ENCODE measurements at places on chromosomes 1 and 21.

DNA sequence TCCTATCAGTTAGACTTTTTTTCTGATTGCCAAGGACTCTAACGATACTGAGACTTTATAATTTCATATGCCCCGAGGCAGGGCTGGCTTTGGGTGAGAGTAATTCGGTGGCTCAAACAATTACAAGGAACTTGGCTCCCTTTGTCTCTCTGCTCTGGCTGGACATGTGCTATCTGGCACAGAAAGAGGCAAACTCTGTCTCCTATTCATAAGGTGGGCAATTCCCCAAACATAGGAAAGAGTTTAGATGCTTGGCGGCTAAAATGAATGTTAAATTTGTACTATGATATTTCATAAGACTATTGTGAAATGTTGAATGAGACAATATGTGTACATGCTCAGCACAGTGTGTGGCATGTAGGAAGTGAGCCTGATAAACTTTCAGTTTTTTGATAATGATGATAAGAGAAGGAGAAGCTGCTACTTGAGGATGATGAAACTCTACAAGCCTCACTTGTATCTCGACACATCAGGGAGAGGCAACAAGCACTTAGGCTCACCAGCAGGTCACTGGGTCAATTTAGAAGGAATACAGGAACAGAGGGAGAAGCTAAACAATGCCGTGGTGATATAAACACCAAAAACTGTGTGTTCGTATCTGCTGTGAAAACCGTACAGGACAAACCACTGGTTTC lies 12.6 kb upstream of the NTPCR start:
- no peak for DNase-seq

- no peak for DNase-seq
Measured at GRCh38 chr21:40507978-40508377, 339.0 kb downstream of the DSCAM start.

GRCh38 chr21:46555678-46556077 lies 49.2 kb downstream of the S100B start:
- DNase-seq, result no peak

GRCh38 chr21:41290106-41290799 lies 26.3 kb upstream of the FAM3B start:
- DNase-seq, result no peak

DNA sequence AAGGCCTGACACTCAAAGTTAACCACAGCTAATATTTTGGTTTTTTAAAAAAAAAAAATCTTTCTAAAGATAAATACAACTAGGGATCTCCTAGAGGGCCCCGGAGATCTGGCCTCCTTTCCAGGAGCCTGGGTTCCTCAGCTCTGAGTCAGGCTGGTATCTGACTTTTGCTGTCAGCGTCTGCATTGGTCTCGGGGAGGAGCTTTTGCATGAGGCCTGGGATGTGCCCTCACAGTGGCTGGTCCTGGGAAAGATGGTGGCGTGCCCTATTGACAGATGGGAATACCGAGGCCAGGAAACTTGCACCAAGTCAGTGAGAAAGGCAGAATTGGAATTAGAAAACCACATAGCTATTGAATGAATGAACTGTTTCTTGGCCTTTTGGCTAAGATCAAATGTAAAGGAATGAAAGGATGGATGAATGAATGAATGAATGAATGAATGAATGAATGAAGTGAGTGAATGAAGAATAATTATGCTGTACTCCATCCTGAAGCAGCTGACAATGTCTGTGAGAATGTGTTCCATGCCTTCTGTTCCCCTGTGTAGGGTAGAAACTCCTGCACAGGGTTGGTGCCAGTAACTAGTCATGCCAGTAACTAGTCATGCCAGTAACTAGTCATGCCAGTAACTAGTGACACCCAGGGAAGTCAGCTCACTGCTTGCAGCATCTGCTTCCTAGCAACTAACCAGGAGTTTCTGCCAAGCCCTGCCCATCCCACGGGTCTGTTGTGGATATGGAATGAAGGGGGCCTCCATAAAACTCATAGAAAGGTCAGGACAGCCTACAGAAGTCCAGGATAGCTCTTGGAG lies 242.5 kb upstream of the VAMP3 start:
- DNase-seq, result no peak

GRCh38 chr1:18951818-18952391 lies 4.6 kb downstream of the IFFO2 start:
- peak; percentile 90 for DNase-seq

GRCh38 chr21:33058527-33058926 lies 11.4 kb upstream of the OLIG1 start:
- no peak for DNase-seq

DNA sequence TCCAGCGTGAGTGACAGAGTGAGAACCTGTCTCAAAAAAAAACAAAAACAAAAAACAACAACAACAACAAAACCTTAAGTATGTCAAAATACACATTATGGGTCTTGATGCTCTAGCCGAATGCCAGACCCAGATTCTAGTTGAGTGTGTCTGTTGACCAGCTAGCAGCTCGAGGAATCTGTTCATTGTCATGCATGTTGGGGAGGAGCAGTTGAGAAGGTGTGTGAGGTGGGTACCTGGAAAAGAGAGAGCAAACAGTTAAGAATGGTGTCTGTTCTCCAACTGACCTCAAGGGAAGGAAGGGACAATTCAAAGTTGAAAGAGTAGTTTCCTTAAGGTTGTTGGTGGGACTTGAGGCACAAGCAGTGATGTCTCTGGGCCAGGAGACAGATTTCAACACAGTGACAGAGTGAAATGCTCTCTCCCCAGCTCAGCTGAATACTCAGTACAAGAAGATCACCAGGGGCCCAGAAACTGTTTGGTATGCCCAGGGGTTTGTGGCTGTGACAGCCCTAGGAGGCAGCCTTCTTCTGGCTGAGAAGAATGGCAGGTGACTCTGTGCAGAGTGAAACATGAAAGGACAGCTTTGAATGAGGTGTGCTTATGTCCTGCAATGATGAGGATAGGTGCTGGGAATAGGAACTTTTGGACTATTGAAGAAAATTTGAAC lies 14.4 kb upstream of the POU2F1 start:
- DNase-seq, result no peak

DNA sequence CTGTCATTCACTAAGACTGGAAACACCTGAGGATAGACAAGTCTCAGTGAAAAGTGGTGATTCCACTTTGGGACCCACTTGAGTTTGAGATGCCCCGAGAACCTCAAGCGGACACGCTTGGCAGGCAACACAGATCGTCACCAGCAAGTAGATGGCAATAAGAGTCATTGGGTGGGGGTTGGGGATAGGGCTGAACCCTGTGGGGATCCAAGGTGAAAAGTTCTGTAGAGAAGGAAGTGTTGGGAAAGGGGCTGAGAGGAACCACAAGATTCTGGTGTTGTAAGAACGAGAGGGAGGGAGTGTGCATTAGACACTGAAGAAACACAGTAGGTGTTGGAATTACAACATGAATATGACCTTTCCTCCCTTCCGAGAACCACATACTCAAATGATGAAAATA lies 45.4 kb upstream of the TDRD10 start:
- DNase-seq, result no peak

GRCh38 chr1:205623646-205624045 lies 8.2 kb downstream of the ELK4 start:
- DNase-seq, result no peak

DNA sequence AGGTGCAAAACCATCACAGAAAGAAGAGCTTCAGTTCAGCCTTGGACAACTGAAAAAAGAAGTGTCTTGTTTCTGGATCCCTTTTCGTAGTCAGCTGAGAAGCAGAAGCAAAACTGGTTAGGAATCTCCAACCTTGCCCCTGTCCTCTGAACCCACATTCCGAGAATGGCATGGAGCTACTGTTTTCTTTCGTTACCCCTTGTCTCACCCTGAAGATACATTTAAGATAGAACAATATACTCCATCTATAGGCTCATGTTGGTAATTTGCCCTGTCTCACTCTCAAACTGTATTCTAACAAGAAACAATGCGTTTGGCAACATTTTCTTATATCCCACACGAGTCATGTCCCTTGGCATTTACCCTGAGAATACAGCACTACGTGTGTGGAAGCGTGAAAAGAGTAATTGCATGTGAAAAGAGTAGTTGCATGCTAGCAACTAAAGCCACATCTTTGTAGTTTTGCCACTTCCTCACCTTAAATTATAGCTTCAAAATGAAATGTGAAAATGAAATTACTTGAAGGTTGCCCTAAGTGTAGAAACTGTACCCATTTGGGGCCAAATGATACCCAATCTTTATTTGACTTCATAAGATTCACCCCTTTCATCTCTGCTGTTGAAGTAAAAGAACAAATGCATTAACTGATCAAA lies 5.3 kb downstream of the SLAMF7 start:
- DNase-seq, result no peak

GRCh38 chr1:50930193-50930592 lies 29.9 kb downstream of the FAF1 start:
- DNase-seq, result no peak

DNA sequence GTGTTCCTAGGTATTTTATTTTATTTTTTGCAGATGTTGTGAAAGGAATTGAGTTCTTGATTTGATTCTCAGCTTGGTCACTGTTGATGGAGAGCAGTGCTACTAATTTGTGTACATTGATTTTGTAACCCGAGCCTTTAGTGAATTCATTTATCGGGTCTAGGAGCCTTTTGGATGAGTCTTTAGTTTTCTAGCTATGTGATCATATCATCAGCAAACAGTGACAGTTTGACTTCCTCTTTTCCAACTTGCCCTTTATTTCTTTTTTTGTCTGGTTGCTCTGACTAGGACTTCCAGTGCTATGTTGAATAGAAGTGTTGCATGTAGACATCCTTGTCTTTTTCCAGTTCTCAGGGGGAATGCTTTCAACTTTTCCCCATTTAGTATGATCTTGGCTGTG lies 138.9 kb downstream of the LHX8 start:
- no peak for DNase-seq

DNA sequence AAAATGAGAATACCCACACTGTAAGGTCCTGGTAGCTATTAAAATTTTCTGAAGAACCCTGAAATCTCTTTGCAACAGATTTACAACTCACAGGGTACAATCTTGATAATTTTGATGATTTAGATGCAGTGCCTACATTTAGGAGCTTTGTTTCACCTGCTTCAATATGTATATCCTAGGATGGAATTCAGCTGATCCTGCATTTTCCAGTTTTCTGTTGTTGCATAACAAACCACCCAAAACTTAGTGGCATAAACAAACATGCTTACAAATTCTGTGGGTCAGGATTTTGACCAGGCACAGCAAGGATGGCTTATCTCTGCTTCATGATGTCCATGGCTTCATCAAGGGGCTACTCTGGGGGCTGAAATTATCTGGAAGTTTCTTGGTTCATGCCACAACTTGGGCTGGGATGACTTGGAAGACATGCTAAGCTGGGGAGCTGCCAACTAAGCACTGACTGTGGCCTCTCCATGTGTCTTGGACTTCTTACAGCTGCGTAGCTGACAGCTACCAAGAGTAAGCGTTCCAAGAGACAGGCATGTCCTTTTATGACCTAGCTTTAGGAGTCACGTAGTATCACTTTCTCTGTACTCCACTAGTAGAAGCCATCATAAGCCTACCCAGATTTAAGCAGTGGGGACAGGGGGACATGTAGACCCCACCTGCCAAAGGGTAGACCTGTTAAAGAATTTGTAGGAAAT lies 108.5 kb downstream of the CACHD1 start:
- DNase-seq, result no peak

DNA sequence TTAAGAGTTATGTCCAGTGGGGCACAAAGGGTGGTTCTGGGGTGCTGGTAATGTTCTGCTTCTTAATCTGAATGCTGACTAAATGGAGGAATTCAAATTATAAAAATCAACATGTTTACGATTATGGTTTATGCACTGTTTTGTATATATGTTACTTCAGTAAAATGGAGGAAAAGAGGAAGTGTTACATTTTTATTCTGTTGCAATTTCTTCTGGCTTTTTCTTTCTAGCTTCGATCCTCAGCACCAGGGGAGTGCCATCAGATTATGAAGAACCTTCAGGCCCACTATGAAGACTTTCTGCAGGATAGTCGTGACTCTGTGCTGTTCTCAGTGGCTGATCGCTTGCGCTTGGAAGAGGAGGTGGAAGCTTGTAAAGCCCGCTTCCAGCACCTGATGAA lies 105.5 kb downstream of the MACF1 start:
- no peak for DNase-seq

GRCh38 chr1:116900471-116901365 lies 9.0 kb upstream of the PTGFRN start:
- no peak for DNase-seq

DNA sequence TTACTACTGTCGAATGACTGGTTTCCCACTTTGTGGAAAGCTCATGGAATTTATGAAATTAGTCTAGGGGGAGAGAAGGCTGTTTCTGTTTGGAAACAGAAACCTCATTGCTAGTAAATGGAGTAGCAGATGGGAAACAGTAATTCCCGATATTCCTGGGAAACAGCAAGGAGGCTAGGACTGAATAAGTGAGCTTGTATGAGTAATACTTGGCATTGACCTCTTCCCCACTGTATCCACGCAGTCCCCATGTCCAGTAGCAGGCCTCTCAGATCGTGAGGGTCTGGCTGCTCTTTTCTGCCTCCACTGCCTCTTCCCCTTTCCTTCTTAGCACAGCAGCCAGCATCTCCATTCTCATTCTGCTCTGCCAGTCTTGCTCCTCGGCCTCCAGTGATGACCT lies 75.5 kb downstream of the PRDM2 start:
- no peak for DNase-seq

GRCh38 chr1:36108314-36108713 lies 16.7 kb downstream of the COL8A2 start:
- no peak for DNase-seq

- no peak for DNase-seq
Measured at GRCh38 chr1:84835169-84835568, 57.8 kb downstream of the LPAR3 start.

GRCh38 chr1:151157067-151157531 lies 650 bp downstream of the TNFAIP8L2 start:
- DNase-seq, result peak; percentile 61

DNA sequence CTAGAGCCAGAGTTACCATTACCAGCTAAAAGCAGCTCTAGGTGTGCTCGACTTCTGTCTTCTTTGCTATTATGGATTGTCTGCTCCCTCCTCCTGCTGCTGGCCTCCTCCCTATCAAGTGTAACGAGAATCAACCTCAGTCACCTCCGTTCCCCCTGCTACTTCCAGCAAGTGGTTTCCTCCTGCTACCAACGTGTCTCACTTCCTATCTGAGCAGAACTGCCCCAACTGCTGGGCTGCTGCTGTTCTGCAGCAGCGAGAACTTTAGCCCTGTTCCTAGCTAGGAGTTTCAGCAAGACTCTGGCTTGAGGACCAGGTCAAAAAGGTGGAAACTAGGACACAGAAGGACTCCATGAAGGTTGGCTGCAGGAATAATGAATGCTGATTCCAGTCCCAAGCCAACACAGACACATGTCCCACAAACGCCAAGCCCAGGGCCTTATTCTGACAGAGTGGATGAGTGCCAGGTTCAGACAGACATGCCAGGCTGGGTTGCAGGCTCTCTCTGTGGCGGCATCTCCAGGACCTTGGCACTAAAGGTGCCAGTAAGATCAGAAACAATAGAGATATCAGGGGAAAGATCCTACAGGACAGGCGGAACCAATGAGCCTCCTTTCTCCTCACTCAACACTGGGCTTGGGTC lies 46.9 kb downstream of the CD34 start:
- DNase-seq, result peak; percentile 58

DNA sequence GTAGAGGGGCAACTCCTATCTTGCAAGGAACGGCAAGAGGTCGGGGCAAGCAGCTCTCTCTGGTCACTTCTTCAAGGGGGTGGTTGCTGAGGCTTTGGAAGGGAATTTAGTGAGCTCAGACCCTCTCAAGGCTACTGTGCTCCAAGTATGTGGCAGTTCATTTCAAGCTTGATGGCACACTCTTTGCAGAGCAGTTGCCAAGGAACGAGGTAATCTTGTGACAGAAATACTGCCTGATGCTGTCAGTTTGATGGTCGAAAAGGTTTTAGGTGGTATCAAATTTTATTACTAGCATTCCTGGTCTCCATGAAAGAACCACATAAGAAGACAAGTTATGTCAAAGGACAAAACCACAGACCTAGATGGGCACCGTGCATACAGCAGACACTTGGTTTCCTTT lies 13.1 kb downstream of the CFAP298 start:
- no peak for DNase-seq

Data from CD4-positive, alpha-beta T cell treated with Interleukin-1 beta for 1 hour (primary cell).